ENCODE measurements at places on chromosomes 6 and 20.

DNA sequence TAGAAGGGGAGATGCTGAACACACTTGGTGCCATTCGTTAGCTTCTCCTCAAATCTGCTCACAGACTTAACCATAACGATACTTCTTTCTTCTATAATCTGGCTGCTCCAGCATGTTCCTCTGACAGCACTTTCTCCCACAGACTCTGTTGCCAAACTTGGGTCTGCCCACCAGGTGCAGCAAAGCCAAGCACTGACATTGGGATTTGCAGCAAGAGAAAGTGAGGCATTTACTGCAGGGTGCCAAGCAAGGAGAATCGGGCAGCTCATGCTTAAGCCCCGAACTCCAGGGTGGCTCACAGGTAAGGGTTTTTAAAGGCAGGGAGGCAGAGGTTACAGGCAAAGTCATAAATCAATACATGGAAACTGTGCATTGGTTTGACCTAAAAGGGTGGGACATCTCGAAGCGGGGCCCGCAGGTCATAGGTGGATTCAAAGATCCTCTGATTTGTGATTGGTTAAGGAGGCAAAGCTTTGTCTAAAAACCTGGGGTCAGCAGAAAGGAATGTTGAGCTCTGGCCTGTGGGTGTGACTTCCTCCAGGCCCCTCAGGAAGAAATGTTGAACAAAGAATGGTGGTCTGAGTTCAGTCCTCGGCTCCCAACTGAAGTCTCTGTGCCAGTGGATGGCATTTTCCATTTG, 25.1 kb upstream of the PNPLA1 start:
- peak; percentile 19 for DNase-seq

DNA sequence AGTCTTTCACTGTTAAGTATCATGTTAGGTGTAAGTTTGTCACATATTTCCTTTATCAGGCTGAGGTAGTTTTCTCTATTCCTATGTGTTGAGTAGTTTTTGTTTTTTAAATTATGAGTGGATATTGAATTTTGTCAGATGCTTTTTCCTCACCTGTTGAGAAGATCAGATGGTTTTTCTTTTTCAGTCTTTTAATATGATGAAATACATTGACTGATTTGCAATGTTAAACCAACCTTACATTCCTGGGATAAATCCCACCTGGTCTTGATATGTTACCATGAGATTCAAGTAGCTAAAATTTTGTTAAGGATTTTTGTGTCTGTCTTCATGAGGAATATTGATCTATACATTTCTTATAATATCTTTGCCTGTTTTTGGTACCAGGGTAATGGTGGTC, 52.1 kb downstream of the FOXO3 start:
- no peak for DNase-seq

GRCh38 chr6:157221049-157221816, 102.1 kb downstream of the TMEM242 start:
- peak; percentile 54 for DNase-seq

GRCh38 chr6:49646130-49646824, 9.6 kb upstream of the RHAG start:
- DNase-seq = no peak

DNA sequence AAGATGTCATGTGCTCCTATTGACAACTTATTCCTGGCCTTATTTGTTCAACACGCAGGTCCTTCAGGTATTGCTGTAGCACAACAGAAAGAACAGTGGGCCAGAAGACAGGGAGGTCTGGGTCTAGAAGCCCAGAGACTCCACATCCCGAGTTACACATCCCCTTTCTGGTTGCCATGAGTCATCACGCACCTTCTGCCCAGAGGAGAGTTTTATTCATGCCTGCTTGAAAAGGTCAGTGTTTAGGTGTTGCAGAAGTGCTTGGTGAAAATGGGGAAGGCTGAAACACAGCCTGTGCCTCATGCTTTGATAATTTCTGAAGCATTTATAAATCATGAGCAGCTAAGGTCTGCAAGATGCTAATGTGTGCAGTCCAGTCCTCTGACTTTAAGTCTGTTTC, 256.4 kb downstream of the GMPR start:
- no peak for DNase-seq
